ENCODE measurements at places on chromosomes 1 and 21.

GRCh38 chr1:39761557-39762260 is 9.4 kb downstream of the OXCT2 start:
- ATAC-seq: no peak

- no peak for ATAC-seq
Observed at GRCh38 chr1:67394548-67394947, 35.7 kb downstream of the SERBP1 start.

- ATAC-seq: no peak
Observed at GRCh38 chr1:37817481-37817880, 9.5 kb upstream of the YRDC start.

GRCh38 chr1:177627148-177627910 is 342.5 kb downstream of the SEC16B start:
- ATAC-seq: no peak

DNA sequence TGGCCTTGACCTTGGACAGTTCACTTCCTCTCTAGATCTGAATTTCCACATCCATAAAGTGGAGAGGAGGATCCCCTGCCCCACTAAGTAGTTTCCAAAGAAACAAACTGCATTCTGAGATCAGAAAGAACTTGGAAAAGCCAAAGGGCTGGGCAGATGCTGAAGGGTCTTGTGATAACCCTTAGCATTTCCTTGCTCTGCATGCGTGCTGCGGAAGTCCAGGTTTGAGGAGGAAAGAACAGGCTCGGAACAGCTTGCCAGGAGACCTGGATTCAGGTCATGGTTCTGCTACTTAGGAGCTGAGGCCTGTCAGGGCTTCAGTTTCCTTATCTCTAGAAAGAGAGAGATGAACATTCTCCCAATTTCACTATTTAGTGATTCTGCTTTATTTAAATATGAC is 27.2 kb downstream of the IGFN1 start:
- ATAC-seq: no peak

GRCh38 chr1:189977184-189977583 is 500.5 kb downstream of the BRINP3 start:
- ATAC-seq: no peak

GRCh38 chr1:246040200-246040890 is 466.7 kb downstream of the SMYD3 start:
- ATAC-seq: no peak

DNA sequence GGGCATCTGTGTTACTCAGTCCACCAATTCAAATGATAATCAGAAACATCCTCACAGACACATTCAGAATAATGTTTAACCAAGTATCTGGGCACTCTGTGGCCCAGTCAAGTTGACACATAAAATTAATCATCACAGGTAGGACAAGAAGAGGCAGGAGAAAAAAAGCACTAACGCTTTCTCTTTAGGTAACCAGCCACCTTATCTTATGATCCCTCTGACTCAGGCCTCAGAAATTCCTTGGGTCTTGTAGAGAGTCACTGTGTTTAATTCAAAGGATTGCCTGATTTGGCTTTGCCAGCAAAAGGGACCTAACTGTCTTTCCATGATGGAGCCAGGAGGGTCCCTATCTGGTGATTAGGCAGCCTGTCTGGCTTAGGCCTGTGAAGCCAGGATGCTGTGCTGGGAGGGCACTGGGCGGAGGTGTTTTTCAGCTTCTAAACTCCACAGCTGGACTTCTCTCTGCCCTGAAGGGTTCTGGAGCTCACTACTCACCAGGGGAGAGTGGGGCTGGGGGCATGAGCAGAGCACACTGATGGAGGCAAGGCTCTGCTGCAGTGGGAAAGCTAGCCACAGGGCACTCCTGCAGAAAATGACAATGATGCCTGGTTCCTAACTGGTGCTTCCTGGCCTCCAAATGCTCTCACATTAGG is 36.4 kb upstream of the STUM start:
- no peak for ATAC-seq

GRCh38 chr1:83033682-83034081 is 965.2 kb downstream of the TTLL7 start:
- ATAC-seq: no peak

DNA sequence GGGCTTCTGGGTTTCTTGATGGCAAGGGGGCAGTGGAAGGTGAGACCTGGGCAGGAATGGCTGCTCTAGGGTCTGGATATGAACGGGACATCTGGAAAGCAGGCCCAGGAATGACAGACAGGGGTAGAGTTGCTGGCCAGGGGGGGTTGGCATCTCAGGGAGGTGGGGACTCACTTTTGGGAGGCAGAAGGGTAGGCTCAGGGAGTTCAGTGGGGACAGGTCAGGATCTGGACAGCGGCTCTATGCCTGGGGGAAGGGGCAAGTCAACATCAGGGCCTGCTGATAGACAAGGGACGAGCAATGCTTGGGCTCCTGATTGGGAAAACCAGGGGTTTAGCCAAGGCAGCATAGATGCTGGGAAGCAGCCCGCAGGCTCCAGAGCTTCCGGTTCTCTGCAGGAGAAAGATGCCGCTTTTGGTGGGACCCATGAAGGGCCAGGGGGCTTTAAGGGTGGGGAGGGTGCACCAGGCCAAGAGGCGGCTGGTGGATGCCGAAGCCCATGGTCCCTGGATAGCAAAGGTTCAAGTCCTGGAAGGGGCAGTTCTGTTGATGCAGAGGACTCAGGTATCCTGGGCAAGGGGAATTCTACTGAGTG is 21.9 kb downstream of the IGFN1 start:
- ATAC-seq: no peak

DNA sequence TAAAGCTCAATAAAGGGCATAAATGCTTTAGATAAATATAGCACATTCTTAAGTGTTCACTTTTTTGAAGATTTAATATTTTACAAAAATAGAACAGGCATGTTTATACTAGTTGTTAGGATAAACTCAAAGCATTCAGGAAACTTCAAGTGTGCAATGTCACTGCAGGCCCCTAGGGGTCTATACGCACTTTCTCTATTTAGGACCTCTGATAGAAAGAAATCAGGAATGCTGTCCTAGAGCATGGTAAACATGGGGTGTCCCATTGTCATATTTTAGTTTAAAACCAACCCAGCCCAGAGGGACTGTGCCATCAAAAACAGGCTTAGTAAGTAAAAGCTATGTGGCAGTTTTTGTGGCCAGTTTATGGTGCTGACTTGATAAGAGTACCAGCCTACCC is 102.2 kb downstream of the BARHL2 start:
- no peak for ATAC-seq

DNA sequence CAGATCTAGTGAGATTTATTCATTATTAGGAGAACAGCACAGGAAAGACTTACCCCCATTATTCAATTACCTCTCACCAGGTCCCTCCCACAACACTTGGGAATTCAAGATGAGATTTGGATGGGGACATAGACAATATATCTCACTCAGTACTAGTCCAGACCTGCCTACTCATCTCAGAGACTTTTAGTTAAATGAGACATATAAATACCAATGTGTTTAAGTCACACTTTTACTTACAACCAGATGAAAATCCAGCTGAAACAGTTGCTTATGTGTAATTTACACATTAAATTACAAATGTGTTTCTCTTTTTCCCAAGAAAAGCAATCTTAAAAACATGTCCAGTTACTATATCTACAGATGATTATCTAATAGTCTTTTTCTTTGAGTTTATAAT is 1145.6 kb downstream of the KCNT2 start:
- no peak for ATAC-seq
